ENCODE measurements at places on chromosomes 6 and 20. TPM values are rescaled to one million over a fixed set of nuclear protein-coding genes. Genes with fewer than 3 reads are reported as not detected.
A peak's percentile ranks its signal among the peaks of the same experiment; 100 is the strongest.

GRCh38 chr6:23633996-23634395 lies 492.0 kb upstream of the NRSN1 start:
- no peak for DNase-seq

GRCh38 chr20:8043687-8044282 lies 24.2 kb upstream of the TMX4 start:
- DNase-seq, result peak; percentile 72

DNA sequence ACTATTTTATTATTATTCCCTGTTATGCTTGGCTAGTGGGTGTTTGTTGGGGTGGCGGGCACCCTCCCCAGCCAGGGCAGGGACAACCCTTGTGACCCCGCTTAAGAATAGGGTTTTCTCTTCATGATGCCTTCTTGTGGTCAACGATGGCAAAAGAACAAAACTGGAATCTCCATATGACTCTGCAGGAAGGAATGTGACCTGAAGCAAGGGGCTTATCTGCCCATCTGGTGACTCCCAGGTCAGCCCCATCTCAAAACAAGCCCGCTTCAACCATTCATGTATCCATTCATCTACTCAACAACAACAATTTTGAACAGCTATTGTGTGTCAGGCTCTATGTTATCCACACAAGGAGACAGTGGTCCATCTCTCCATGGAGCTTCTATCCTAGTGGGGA lies 30.9 kb upstream of the TGM6 start:
- DNase-seq, result no peak

GRCh38 chr20:55538261-55538908 lies 466.9 kb downstream of the CBLN4 start:
- DNase-seq, result no peak

DNA sequence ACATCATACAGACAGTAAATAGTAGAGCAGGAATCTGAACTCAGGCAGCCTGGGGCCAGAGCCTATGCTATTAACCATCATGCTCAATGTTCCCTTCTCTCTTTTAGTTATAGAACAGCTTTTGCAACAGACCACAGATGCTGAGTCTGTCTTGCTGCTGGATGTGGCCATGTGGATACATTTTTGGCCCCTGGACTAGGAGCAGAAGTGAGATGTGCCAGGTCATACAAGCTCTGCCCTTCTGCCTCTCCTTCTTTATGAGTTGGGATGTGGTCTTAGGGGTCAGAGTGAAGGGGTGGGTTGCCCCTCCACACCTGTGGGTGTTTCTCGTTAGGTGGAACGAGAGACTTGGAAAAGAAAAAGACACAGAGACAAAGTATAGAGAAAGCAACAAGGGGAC lies 14.6 kb upstream of the AARS2 start:
- DNase-seq, result no peak

- no peak for DNase-seq
Observed at GRCh38 chr6:130216620-130217019, 6.1 kb downstream of the SAMD3 start.

DNA sequence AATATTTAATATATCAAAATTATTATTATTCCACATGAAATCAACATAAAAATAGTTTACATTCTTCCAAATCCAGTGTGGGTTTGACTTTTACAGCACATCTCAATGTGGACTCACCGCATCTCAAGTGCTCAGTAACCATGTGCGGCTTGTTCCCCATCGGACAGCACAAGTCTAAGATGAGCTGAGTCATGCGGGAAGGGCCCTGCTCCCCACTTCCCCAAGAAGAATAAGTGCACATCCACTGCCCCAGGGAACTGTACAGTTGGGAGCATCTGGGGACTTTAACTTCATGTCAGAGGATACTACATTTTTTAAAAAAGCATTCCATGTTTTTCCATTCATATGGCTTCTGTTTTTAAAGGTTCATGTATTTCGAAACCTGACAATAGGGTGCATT lies 325.6 kb downstream of the BTBD3 start:
- no peak for DNase-seq

DNA sequence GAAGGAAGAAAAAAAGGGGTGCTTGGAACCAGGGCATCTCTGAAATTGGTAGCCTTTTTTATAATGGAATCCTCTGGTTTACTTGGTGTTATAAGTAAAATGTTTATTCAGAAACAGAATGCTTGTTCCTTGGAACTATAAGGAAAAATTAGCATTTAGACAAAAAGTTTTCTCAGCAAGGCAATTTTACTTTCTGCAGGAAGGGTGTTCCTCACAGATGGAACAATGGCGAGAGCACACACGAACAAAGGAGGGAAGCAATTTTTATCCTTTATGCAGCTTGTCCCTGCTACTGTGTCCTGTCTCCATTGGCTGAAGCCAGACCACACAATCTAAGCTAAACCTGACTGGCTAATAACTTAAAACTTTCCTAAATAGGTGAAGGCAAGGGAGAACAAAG lies 22.7 kb upstream of the FANCE start:
- no peak for DNase-seq

- no peak for DNase-seq
Observed at GRCh38 chr6:87950614-87951013, 97.0 kb upstream of the SPACA1 start.

DNA sequence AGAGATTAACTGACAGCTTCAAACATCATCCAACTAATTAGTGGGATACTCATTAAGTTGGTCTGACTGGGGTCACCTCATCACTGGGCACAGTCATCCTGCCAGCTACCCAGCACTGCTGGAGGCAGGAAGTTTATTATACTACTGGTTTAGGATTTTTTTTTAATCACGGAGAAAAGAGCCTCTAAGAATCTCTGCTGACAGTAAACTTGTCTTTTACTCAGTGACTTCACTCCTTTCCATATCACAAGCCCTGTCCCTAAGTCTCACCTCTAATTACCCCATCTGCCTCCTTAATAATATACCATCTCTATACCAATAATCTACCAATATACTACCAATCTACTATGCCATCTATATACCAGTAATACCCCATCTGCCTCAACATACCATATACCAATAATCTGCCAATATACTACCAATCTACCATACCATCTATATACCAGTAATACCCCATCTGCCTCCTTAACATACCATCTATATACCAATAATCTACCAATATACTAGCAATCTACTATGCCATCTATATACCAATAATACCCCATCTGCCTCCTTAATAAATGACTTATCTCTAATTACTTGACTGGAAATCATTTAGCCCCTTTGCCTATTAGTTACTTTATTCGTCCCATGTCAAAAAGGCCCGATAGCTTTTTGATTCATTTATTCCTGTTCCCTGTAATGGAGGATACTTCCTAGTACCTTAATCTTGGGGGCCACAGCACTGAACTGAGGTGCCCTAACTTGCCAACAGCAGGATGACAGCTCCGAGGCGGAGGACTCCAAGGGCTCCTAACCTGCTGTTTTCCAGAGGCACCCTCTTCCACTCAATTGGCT lies 5.0 kb downstream of the ATP5F1E start:
- no peak for DNase-seq

DNA sequence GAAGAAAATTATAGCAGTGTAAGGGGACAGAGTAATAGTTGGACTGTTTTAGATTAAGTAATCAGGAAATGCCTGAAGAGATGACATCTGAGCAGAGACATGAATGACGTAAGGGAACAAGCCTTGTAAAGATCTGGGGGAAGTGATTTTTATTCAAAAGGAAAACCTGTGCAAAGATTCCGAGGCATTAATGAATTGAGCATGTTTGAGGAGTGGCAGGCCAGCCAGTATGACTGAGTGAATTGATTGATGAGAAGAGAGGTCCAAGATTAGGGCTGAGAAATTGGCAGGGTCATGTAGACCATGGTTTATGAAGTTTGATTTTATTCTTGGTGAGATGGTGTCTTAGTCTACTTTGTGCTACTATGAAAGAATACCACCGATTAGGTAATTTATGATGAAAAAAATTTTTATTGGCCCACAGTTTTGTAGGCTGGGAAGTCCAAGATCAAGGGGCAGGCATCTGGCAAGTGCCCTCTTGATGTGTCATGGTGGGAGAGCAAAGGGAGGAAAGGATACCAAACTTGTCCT lies 95.1 kb downstream of the LIN28B start:
- DNase-seq, result no peak

DNA sequence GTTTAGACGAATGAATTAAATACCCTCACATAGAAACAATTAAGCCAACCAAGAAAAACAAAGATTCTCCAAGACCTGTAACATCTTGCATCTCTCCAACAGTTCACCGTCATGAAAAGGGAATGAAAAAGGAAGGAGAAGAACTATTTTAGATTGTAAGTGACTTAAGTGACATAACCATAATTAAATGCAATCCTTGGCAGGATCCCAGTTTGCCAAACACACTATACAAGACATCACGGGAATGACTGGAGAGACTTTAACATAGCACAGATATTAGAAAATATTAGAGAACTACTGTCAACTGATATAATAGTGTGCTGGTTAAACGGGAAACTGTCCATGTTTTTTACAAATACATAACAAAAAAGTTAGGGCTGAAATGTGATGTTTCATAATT lies 22.2 kb downstream of the EPB41L2 start:
- no peak for DNase-seq

DNA sequence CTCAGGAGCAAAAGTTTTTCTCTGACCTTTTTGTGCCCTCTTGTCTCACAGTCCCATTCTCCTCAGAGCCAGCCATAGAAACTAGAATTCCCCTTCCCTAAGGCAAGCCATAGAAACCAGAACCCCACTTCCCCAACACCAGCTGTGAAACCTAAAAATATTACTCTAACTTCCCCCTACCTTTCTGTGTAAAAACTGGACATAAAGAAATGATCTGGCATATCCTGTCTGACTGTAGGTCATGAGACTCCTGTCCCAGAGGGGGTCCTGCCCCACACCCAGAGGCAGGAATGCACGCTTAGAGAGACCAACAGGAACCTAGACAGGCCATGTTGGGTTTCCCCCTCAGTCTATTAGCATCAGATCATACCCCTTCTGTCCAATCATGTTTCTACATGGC lies 140.6 kb upstream of the SLC22A16 start:
- DNase-seq, result no peak

- no peak for DNase-seq
Observed at GRCh38 chr6:80256691-80257090, 150.2 kb downstream of the BCKDHB start.

GRCh38 chr6:138194287-138194686 lies 24.0 kb downstream of the PBOV1 start:
- DNase-seq, result no peak

DNA sequence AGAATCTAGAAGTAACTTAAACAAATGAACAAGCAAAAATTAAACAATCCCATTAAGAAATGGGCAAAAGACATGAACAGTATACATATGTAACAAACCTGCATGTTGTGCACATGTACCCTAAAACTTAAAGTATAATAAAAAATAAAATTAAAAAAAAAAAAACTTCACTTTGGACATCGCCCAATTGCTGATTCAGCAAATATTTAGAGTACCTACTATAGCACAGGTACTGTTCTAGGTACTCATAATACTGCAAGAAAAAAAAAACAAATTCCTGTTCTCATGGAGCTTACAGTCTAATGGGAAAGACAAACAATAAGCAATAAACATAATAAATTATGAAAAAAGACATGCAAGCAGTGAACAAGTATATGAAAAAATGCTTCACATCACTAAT lies 501.5 kb upstream of the HS3ST5 start:
- no peak for DNase-seq

DNA sequence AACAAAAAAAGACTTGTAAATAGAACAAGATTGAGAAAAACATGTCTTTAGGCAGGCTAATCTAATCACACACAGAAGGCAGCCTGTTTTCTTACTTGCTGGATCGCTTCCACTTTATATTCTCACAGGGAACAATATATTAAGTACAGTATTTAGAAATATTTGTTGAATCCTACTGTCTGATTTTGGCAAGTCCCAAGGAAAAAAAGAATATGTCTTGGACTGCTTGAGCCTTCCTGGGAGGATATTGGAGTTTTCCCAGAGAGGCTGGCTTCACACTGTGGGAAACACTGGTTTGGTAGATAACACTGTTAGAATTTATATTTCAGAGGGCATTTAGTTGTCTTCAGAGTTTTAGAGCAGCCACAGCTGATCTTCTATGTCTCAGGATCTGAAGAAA lies 229.7 kb downstream of the PRL start:
- no peak for DNase-seq

- DNase-seq, result no peak
Observed at GRCh38 chr6:156943166-156943565, 166.0 kb downstream of the ARID1B start.

DNA sequence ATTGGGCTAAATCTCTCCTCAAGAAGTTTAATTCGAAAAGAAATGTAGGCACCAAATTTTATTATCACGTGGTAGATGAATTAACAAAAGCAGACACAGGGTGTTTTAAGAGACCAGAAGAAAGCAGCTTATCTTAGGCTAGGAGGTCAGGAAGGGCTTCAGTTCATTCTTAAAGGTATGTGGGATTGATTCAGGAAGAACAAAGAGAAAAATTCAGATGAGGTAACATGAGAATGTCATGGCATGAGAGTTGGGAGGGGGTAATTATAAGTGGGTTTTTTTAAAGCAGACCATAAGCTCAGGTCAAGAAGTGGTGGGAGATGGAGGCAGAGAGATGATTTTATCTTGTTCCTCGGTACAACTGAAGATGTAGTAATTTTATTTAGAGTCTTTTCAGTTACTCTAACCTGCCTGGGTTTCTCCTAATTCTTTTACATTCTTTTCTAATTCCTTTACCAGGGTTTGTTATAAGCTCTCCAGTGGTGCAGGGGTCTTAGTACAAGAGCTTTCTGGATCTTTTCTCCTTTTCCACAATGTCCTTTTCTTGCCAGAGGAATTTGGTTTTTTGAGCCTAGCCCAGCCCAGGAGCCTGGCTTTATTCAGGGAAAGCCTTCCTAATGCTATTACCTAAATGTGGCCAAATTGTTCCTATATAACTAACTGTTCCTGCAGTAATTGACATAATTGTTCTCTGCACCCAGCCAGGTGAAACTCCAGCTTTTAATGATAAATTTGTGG lies 474.1 kb upstream of the BTBD3 start:
- no peak for DNase-seq

GRCh38 chr20:14414560-14414959 lies 77.1 kb upstream of the FLRT3 start:
- no peak for DNase-seq

GRCh38 chr20:64021124-64021975 lies 14.6 kb upstream of the C20orf204 start:
- DNase-seq, result no peak

DNA sequence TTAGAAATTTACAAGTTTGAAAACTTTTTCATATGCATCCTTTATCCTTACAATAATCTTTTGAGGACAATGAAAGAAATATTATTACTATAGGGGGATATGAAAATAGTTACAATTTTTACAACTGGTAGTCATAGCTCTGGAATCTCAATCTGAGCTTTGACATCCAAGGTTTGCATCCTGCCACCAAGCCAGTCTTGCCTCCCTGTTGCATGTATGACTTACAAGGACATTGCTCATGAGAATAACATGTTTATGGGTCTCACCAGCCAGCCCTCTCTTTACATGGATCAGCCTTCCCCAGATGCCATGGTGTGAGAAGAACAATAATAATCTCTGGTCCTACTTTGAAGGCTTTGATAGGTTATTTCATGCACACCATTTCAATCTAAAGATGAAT lies 67.5 kb downstream of the THEMIS start:
- no peak for DNase-seq

GRCh38 chr20:3674447-3674846 lies 7.4 kb downstream of the ADAM33 start:
- no peak for DNase-seq

GRCh38 chr6:24313251-24314141 lies 44.4 kb downstream of the DCDC2 start:
- DNase-seq, result no peak

The MROH8 gene
- total RNA-seq, result 0.05 TPM

The CST7 gene
- not detected for total RNA-seq

The PLEKHG1 gene
- 0.06 TPM for total RNA-seq

The C4A gene
- total RNA-seq, result 0.42 TPM

The ID1 gene
- total RNA-seq, result 149 TPM

The LHFPL5 gene
- total RNA-seq, result not detected

The BPHL gene
- total RNA-seq, result 14.9 TPM

The BHLHE23 gene
- total RNA-seq, result not detected

The PLG gene
- total RNA-seq, result not detected
